ENCODE measurements at places on chromosomes 1 and 21. TPM values are rescaled to one million over a fixed set of nuclear protein-coding genes. Genes with fewer than 3 reads are reported as not detected.

DNA sequence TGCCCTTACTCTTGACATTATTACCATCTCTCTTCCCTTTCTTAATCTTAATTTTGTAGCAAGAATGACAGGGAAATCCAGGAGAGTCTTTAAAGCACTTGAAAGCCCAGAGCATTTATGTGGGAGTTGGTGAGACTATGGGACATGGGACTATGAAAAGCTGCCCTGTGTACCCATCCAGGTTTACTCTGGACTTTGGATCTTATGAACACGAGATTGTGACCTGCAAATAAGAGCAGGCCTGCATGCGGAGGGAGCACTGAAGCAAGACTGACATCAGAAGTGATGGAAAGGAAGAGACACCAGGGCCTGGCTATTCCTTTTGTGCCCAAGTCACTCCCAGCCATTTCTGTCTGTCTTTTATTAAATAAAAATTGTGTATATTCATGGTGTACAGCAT is 209.6 kb downstream of the NUF2 start:
- H3K4me3 ChIP-seq: no peak overlapping the region
- H3K36me3 ChIP-seq: no peaks in the 10 kb centered on the region
- no peak overlapping the region for H3K27ac ChIP-seq
- DNase-seq: no peak
- H3K27me3 ChIP-seq: no peaks in the 10 kb centered on the region

DNA sequence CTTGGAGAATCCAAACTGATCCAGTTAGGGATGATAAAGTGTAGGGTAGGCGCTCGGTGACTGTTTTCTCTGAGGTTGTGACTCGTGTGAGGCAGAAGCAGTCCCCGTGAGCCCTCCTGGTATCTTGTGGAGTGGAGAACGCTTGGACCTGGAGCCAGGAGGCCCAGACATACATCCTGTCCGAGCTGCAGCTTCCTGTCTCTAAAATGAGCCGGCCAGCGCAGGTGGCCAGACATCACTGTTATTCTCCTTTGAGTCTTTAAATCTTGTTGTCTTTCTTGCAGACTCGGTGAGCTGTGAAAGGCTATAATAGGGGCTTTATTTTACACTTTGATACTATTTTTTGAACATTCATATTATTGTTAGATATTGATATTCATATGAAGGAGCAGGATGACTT is 12.3 kb downstream of the PCSK9 start:
- no peak overlapping the region for H3K4me3 ChIP-seq
- no peaks in the 10 kb centered on the region for H3K27me3 ChIP-seq
- H3K27ac ChIP-seq: no peak overlapping the region
- H3K4me1 ChIP-seq: peaks cover 18% of the 10 kb centered on the region

DNA sequence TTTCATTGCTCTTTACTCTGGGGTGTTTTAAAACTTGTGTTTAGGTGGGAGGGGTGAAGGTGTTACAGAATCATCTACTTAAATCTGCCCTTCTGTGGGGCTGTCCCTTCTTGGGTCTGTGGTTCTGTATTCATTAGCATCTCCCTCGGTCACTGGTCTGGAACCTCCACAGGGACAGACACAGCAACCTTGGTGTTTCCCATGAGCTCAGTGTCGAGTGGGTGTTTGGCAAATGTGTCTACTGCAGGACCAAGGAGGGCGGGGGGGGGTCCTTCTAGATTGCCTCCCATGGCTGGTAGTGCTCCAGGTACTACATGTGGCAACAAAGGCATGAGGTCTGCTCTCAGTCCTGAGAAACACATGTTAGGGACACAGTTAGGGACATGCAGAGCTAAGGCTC is 273.4 kb downstream of the PCP4 start:
- DNase-seq: no peak
- no peaks in the 10 kb centered on the region for H3K4me1 ChIP-seq
- no peaks in the 10 kb centered on the region for H3K27me3 ChIP-seq

DNA sequence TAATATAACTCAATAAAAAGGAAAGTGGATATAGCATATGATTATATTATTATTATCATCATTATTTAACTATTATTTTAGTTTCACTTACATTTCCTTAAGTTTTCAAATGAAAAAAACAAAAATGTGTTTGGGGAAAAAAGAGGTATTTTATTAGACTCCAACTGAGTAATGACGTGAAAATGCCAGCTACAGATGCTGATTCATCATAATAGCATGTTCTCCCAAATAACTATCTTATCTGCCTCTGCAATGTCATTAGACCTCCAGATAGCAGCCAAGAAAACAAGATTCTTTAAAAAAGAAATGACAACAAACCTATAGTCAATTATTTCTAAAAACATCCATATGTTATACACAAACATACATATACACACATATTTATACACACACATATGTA is 1071.9 kb upstream of the TMPRSS15 start:
- no peaks in the 10 kb centered on the region for H3K4me1 ChIP-seq
- DNase-seq: no peak
- no peaks in the 10 kb centered on the region for H3K27me3 ChIP-seq
- no peak overlapping the region for H3K27ac ChIP-seq
- H3K36me3 ChIP-seq: no peaks in the 10 kb centered on the region

The ZNF695 gene
- 6.1 TPM for total RNA-seq

The RGL1 gene
- total RNA-seq: 41.5 TPM

GRCh38 chr1:33502726-33503125 is 30.3 kb downstream of the ZSCAN20 start:
- H3K36me3 ChIP-seq: no peaks in the 10 kb centered on the region
- no peak overlapping the region for H3K27ac ChIP-seq
- H3K4me3 ChIP-seq: no peak overlapping the region
- DNase-seq: no peak

GRCh38 chr1:165887877-165888551 is 60.6 kb downstream of the UCK2 start:
- H3K4me3 ChIP-seq: no peak overlapping the region
- H3K4me1 ChIP-seq: peaks cover 10% of the 10 kb centered on the region
- DNase-seq: no peak
- no peaks in the 10 kb centered on the region for H3K36me3 ChIP-seq
- no peak overlapping the region for H3K27ac ChIP-seq

The IL23R gene
- 2.2 TPM for total RNA-seq

The IFI44L gene
- total RNA-seq: 12.0 TPM

The LCE6A gene
- total RNA-seq: not detected

The RYR2 gene
- 9.1 TPM for total RNA-seq

DNA sequence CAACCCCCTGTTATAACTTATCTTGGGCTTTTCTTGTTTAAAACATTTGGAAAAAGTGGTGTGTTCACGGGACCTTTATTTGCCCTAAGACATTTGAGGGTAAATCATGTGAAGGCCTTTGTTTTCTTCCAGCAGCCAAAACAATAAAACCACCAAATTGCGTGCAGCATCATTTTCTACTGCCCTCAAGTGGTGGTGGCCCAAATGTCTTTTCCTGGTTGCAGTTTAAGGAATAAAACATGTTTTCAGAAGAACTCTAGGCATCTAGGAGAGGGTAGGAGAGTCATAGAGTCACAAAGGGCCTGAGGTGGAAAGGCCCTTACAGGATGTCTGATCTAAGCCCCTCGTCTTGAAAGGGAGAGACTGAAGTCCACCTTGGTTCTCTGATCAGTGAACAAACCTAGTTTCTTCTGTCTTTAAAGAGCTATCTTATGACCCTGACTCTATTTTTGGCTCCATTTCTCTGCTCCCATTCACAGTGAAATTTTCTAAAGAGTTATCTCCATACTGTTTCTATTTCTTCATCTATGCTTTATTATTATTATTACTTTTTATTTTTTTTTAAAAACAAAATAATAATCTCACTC is 16.0 kb upstream of the EPS15 start:
- H3K4me1 ChIP-seq: peaks cover 6% of the 10 kb centered on the region
- DNase-seq: peak; percentile 77
- no peaks in the 10 kb centered on the region for H3K36me3 ChIP-seq
- no peak overlapping the region for H3K4me3 ChIP-seq
- H3K27ac ChIP-seq: no peak overlapping the region

DNA sequence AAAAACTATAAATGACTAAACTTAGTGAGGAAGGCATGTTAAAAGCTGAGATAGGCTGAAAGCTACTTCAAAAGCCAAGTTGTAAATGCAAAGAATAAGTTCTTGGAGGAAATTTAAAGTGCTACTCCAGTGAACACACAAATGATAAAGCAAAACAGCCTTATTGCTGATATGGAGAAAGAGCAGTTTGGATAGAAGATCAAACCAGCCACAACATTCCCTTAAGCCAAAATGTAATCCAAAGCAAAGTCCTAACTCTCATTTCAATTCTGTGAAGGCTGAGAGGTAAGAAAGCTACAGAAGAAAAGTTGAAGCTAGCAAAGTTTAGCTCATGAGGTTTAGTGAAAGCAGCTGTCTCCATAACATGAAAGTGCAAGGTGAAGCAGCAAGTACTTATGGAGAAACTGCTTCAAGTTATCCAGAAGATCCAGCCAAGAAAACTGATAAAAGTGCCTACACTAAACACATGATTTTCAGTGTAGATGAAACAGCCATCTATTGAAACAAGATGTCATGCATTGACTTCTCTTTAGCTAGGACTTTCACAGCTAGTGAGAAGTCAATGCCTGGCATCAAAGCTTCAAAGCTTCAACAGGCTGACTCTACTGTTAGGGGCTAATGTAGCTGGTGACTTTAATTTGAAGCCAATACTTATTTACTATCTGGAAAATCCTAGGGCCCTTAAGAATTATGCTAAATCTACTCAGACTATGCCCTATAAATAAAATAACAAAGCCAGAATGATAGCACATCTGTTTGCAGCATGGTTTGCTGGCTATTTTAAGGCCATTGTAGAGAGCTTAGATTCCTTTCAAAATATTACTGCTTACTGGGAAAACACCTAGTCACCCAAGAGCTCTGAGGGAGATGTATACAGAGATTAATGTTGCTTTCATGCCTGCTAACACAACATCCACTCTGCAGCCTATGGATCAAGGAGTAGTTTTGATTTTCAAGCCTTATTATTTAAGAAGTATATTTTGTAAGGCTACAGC is 188.6 kb downstream of the EIF4G3 start:
- no peak overlapping the region for H3K27ac ChIP-seq
- H3K27me3 ChIP-seq: no peaks in the 10 kb centered on the region
- H3K4me3 ChIP-seq: no peak overlapping the region
- DNase-seq: no peak
- no peaks in the 10 kb centered on the region for H3K36me3 ChIP-seq

The KCNAB2 gene
- 9.3 TPM for total RNA-seq

The INKA2 gene
- total RNA-seq: 6.7 TPM

The PPIAL4G gene
- total RNA-seq: 0.12 TPM

GRCh38 chr1:193448682-193449461 is 262.5 kb upstream of the B3GALT2 start:
- H3K4me1 ChIP-seq: no peaks in the 10 kb centered on the region
- H3K27me3 ChIP-seq: no peaks in the 10 kb centered on the region
- no peak overlapping the region for H3K27ac ChIP-seq
- DNase-seq: no peak

The SERINC2 gene
- total RNA-seq: 10.8 TPM

- no peak overlapping the region for H3K27ac ChIP-seq
- no peaks in the 10 kb centered on the region for H3K36me3 ChIP-seq
- DNase-seq: no peak
- no peaks in the 10 kb centered on the region for H3K27me3 ChIP-seq
- no peak overlapping the region for H3K4me3 ChIP-seq
Observed at GRCh38 chr1:88016947-88017346, 667.1 kb upstream of the PKN2 start.

GRCh38 chr1:117605164-117605773 is 579 bp upstream of the TENT5C start:
- no peak for DNase-seq
- H3K4me1 ChIP-seq: peaks cover 13% of the 10 kb centered on the region

The CLDN17 gene
- not detected for total RNA-seq

The ZYG11A gene
- total RNA-seq: 8.7 TPM

GRCh38 chr1:11374748-11375110 is 101.7 kb downstream of the UBIAD1 start:
- no peak overlapping the region for H3K4me3 ChIP-seq
- DNase-seq: no peak

GRCh38 chr21:33968995-33969348 is 53.4 kb upstream of the ATP5PO start:
- no peak for DNase-seq
- H3K4me1 ChIP-seq: no peaks in the 10 kb centered on the region
- H3K36me3 ChIP-seq: no peaks in the 10 kb centered on the region
- no peaks in the 10 kb centered on the region for H3K27me3 ChIP-seq
- no peak overlapping the region for H3K27ac ChIP-seq
- H3K4me3 ChIP-seq: no peak overlapping the region

DNA sequence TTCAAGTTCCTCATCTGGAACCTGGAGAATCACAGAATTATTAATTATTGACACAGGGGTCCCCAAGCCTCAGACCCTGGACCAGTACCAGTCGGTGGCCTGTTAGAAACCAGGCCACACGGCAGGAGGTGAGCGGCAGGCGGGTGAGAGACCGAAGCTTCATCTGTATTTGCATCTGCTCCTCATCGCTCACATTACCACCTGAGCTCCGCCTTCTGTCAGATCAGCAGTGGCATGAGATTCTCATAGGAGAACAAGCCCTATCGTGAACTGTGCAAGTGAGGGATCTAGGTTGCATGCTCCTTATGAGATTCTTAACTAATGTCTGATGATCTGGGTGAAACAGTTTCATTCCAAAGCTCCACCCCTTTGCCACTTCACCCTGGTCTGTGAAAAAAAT is 125.9 kb downstream of the C1orf21 start:
- H3K27me3 ChIP-seq: no peaks in the 10 kb centered on the region
- DNase-seq: no peak
- no peak overlapping the region for H3K27ac ChIP-seq
- peaks cover under 1% of the 10 kb centered on the region for H3K4me1 ChIP-seq
- no peak overlapping the region for H3K4me3 ChIP-seq

DNA sequence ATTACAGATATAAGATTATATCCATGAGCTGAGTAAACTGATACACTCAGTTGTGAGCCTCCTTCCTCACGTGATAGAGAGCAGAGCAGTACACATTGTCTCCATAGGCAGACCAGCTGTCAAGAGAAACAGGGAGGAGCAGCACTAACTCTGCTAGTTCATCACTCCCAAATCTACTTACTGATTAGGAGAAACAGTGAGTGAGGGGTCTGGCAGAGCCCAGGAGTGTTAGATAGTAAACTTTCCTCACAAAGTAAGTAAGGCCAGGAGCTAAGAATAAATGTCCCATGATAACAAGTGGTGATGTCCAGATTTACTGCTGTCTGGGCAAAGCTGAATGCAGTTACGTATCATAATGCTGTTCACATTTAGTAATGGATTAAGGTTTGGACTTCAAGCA is 168.6 kb upstream of the KCNK2 start:
- H3K27me3 ChIP-seq: no peaks in the 10 kb centered on the region
- no peaks in the 10 kb centered on the region for H3K4me1 ChIP-seq
- no peak overlapping the region for H3K27ac ChIP-seq
- H3K36me3 ChIP-seq: no peaks in the 10 kb centered on the region
- DNase-seq: no peak

DNA sequence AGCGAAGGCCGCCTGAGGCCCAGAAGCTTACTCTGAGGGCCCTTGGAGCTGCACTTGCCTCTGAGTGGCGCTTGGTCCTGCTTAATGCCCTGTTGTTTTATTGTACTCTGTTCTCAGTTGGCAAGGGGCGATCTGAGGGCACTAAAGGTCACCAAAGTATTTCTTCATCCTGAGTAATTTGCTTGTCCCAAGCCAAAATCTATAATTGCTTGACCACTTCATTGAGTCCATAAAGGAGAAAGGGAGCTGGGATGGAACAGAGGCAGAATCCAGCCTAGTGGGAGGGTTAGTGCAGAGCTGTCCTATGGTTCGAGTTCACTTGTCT is 376 bp upstream of the NUAK2 start:
- H3K4me1 ChIP-seq: peaks cover 23% of the 10 kb centered on the region
- H3K27me3 ChIP-seq: no peaks in the 10 kb centered on the region
- H3K4me3 ChIP-seq: no peak overlapping the region
- DNase-seq: no peak
